ENCODE measurements at places on chromosomes 4 and X. TPM values are rescaled to one million over a fixed set of nuclear protein-coding genes. Genes with fewer than 3 reads are reported as not detected.

Gene XG
- not detected for total RNA-seq

Gene PFKFB1
- total RNA-seq = not detected

Gene TRIML1
- total RNA-seq = not detected

Gene TBC1D9
- total RNA-seq = 18.4 TPM

Gene HPSE
- total RNA-seq = 7.8 TPM

DNA sequence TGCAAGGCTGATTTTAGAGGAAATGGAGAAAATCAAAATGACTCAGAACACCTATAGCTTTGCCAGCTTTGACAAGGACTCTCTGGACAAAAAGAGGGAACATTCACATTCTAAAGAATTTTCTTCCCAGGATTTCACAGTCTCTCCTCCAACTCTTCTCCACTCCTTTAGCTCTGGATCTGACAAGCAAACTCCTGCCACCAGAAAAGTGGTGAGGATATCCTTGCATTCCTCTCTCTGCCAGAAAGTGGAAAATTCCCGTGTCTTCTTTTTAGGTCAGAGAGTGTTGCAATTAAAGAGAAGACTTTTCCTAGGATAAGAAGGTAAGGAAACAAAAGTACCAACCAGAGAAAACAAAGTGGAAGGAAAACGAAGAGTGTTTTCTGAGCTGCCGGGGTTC lies 16.1 kb upstream of the PDGFRA start:
- H3K4me1 ChIP-seq = no peaks in the 10 kb centered on the region
- H3K27ac ChIP-seq = no peak overlapping the region
- H3K27me3 ChIP-seq = peaks cover 6% of the 10 kb centered on the region
- no peak for DNase-seq

GRCh38 chr4:76515975-76516843 lies 81.2 kb downstream of the SHROOM3 start:
- DNase-seq = no peak
- no peak overlapping the region for H3K27ac ChIP-seq
- no peaks in the 10 kb centered on the region for H3K27me3 ChIP-seq
- H3K4me1 ChIP-seq = no peaks in the 10 kb centered on the region
- no peak overlapping the region for H3K4me3 ChIP-seq
- H3K36me3 ChIP-seq = no peaks in the 10 kb centered on the region

DNA sequence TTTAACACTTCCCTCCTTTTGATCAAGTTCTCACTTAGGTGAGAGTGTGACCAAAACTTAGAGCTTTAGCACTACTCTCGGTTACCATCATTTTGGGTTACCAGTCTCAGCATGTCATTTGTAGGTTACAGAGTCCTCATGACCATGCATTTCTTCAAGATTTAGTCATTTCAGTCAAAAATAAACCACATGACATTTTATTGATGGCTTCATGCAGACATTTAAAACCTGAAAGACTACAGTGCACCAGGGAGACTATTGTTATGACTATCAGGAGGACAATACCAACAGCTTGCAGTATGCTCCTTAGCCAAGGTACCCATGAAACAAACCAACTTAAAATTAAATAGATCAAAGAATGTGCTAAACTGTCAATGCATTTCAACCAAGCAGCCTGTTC lies 498.1 kb upstream of the FSTL5 start:
- H3K27me3 ChIP-seq = no peaks in the 10 kb centered on the region
- H3K4me1 ChIP-seq = no peaks in the 10 kb centered on the region
- H3K36me3 ChIP-seq = no peaks in the 10 kb centered on the region
- H3K4me3 ChIP-seq = no peak overlapping the region
- no peak overlapping the region for H3K27ac ChIP-seq

- H3K36me3 ChIP-seq = no peaks in the 10 kb centered on the region
- no peaks in the 10 kb centered on the region for H3K27me3 ChIP-seq
- no peak overlapping the region for H3K27ac ChIP-seq
- peaks cover 5% of the 10 kb centered on the region for H3K4me1 ChIP-seq
- no peak overlapping the region for H3K4me3 ChIP-seq
Observed at GRCh38 chr4:139826426-139826825, 160.8 kb downstream of the MGST2 start.

GRCh38 chrX:13750812-13751211 lies 16.3 kb downstream of the OFD1 start:
- H3K4me1 ChIP-seq = no peaks in the 10 kb centered on the region
- H3K27ac ChIP-seq = no peak overlapping the region
- H3K27me3 ChIP-seq = no peaks in the 10 kb centered on the region

DNA sequence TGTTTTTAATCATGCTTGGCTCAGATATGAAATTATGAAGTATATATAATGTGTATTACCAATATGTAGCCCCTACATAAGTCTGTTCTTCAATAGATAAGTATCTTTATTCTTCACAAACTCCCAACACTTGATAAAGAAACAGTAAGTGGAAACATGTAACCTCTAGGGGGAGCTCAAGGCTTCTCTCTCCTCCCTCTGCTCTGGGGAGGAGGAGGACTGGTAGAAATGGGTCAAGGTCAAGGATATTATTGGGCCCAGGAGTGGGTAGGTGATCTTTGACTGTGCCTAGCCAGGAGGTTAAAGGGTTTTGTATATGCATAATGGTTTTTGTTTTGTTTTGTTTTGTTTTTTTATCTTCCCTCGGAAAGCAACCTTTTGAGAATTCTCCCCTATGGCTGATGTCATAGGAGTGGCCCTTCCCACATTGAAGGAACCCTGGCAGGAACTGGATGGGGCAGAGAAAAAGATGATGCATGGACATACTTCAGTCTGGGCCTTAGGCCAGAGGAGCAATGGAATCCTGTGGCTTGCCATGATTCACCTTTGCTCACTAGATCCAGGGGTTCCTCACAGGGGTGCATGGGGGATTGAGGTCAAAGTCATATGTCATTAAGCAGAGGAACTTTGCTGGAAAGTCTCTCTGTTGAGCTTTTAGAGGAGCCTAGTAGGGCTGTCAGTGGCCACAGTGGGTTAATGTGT lies 460.3 kb downstream of the MID1IP1 start:
- H3K4me3 ChIP-seq = no peak overlapping the region
- no peaks in the 10 kb centered on the region for H3K36me3 ChIP-seq
- H3K4me1 ChIP-seq = no peaks in the 10 kb centered on the region

- peak; percentile 17 for DNase-seq
- H3K27me3 ChIP-seq = no peaks in the 10 kb centered on the region
- H3K4me3 ChIP-seq = no peak overlapping the region
- H3K36me3 ChIP-seq = no peaks in the 10 kb centered on the region
Observed at GRCh38 chr4:23373261-23373660, 516.6 kb downstream of the PPARGC1A start.

DNA sequence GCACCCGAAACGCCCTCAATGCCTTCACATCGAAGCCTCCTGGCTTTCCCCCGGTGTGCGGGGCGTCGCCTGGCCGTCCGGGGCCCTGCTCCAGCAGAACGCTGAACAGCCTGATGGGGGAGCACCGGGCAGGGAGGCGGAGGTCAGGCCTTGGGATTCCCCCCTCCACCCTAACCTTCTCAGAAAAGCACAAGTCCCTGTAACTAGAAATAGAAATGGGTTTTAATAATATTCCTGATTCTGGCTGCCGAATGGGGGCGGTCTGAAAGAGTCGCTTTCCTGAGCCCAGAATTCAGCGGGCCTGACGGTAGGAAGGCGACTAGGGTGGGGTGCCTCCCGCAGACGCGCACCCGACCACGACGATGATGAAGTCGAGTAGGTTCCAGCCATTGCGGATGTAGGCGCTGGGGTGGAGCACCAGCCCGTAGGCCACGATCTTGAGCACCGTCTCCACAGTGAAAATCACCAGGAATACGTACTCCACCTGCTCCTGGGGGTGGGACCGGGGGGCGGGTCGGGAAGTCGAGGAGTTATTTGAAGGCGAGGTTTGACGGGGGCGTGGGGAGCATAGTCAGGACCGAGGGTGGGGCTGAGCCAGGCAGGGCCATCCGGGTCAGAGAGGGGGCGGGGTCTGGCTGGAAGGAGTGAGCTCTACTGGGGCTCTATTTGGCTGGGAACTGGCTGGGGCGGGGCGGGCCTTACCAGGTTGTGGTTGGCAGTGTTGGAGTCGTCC lies 2.5 kb downstream of the CACNA1F start:
- H3K4me1 ChIP-seq = no peaks in the 10 kb centered on the region
- no peak overlapping the region for H3K4me3 ChIP-seq
- peaks cover 3% of the 10 kb centered on the region for H3K27me3 ChIP-seq
- H3K36me3 ChIP-seq = no peaks in the 10 kb centered on the region
- DNase-seq = peak; percentile 30

DNA sequence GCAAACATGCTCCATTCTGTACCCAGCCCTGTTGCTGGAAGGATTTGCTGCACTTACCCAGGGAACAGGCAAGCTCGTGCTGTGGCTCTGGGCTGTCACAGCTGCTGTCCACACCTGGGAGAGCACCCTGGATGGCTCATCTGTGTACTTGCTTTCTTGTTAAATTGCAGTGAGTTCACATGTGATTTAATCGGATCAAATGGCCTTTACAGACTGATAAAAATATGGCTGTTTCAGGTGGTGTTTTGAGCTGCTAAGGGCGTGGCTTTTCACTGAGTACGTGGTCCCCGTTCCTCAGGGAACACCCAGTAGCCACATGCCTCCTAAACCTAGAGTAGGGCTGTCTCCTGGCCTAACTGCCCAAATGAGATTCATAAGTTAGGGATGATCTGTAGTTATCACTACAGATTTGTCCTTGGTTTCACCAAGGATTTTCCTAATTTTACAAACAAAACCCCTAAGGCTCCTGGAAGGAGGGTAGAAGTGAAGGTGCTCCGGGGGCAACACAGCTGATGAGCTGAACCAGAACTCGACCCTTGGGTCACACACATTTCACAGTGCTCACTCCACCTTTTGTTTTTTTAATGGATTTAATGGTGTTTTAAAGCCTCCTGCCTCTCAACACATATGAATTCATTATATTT lies 13.7 kb downstream of the KLKB1 start:
- DNase-seq = no peak
- no peak overlapping the region for H3K27ac ChIP-seq
- no peaks in the 10 kb centered on the region for H3K4me1 ChIP-seq

- no peak overlapping the region for H3K27ac ChIP-seq
- H3K4me1 ChIP-seq = no peaks in the 10 kb centered on the region
- no peaks in the 10 kb centered on the region for H3K36me3 ChIP-seq
- DNase-seq = no peak
- H3K27me3 ChIP-seq = no peaks in the 10 kb centered on the region
Observed at GRCh38 chrX:152074163-152074562, 64.2 kb downstream of the MAGEA10 start.

- H3K27ac ChIP-seq = no peak overlapping the region
- H3K4me3 ChIP-seq = no peak overlapping the region
- H3K4me1 ChIP-seq = no peaks in the 10 kb centered on the region
Observed at GRCh38 chr4:85362550-85362949, 112.4 kb upstream of the ARHGAP24 start.

- no peak for DNase-seq
- no peaks in the 10 kb centered on the region for H3K27me3 ChIP-seq
- no peak overlapping the region for H3K4me3 ChIP-seq
- H3K4me1 ChIP-seq = no peaks in the 10 kb centered on the region
- H3K27ac ChIP-seq = no peak overlapping the region
- H3K36me3 ChIP-seq = no peaks in the 10 kb centered on the region
Observed at GRCh38 chr4:10196191-10196590, 79.6 kb upstream of the WDR1 start.

Measured in adrenal gland (tissue), 19 donors.